ENCODE measurements at places on chromosomes 2 and 18.

- DNase-seq, result no peak
Measured at GRCh38 chr2:121254748-121255147, 30.3 kb downstream of the TFCP2L1 start.

DNA sequence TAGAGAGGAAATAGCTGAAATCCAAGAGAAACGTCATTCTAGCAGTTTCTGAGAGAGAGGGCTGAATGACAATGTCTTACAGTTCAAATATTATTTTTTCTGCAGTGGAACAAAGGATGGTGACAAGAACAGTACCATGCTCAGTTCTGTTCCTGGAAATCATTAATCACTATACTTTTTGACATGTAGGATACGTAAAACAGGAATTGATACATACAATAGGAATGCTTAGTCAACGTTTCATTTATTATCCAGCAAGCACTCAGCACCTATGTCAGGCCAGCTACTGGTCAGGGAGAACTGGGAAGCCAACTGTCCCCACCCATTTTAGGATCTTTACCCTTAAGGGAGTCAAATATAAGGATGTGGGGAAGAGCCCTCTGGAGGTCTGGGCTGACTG is 114.7 kb downstream of the DHRS9 start:
- DNase-seq, result no peak

GRCh38 chr2:201280191-201281040 is 20.1 kb downstream of the CASP8 start:
- DNase-seq, result no peak

- no peak for DNase-seq
Measured at GRCh38 chr2:25920336-25920735, 42.0 kb upstream of the ASXL2 start.

GRCh38 chr2:40823478-40823877 is 371.6 kb upstream of the SLC8A1 start:
- DNase-seq, result no peak

GRCh38 chr2:71691747-71692441 is 238.5 kb downstream of the DYSF start:
- no peak for DNase-seq

DNA sequence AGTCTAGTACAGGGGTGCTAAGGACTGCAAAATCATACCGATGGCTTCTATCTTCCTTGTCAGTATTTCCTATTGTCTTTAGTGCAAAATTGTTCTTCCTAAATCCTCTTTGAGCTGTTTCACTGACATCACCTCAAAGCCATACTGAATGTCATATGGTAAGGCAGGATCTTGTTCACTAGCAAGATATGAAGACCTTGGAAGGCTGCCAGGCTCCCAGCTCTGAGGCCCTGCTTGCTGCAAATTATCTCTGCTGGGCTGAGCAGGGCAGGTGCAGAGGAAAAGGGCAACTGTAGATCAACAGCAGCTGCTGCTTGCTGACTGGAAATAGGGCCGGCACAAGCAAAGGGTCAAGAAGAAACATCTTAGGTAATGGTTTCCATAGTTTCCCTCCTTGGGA is 58.2 kb downstream of the PMAIP1 start:
- no peak for DNase-seq

Data from D721Med (cell line).